ENCODE measurements at places on chromosomes 5 and 9.
A peak's percentile ranks its signal among the peaks of the same experiment; 100 is the strongest.

DNA sequence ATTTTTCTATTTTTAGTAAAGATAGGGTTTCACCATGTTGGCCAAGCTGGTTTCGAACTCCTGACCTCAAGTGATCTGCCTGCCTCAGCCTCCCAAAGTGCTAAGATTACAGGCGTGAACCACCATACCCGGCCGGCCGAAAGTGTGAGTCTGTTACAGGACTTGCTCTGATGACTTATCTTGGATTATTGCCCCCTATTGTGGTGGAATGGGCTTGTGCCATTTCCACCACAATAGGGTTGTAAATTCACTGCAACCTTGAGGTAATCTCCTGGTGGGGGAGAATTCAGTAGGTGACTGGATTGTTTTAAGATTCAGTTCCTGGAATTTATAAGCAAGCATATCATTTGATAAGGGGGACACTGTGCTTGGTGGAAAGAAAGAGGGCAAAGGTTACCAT, 15.0 kb upstream of the HMGCR start:
- no peak for DNase-seq

DNA sequence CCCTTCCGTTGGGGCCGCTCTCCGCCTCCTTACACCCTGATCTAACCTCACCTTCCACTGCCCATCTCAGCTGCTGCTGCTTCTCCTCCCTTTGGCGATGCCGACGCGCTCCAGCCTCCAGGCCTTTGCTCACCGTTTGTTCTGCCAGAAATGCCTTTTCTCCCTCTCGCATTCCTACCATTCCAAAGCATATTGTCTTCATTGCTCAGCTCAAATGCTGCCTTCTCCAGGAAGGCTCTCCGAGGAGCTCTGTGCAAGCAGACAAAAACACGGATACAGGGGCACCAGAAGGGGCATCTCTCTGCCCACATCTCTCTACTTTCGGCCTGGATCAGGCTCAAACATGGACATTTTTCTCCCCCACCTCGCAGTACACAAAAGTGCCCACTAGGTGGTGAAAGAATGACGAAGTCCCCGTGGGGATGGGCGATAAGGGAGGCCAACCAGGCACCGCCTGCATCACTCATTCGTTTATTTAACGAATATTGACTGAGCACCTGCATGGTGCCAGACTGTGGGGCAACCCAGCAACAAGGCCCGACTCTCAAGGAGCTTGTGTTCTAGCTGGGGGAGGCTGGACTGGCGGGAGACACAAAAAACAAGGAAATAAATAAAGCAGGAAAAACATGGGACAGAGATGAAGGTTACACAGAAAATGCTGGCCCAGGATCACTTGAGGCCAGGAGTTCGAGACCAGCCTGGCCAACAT, 7.3 kb upstream of the GRHPR start:
- peak; percentile 67 for DNase-seq

DNA sequence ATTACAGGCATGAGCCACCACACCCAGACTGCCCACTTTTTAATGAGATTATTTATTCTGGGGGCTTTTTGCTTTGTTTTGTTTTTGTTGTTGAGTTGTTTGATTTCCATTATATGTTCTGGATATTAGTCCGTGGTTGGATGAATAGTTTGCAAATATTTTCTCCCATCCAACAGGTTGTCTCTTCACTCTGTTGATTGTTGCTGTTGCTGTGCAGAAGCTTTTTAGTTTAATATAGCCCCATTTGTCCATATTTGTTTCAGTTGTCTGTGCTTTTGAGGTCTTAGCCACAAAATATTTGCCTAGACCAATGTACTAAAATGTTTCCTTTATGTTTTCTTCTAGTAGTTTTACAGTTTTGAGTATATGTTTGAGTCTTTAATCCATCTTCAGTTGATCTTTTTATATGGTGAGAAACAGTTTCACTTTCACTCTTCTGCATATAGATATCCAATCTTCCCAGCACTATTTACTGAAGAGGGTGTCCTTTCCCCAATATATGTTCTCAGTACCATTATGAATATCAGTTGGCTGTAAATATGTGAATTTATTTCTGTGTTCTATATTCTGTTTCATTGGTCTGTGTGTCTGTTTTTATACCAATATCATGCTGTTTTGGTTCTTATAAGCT, 30.2 kb upstream of the TBCA start:
- no peak for DNase-seq

- no peak for DNase-seq
Observed at GRCh38 chr9:76866689-76867088, 39.2 kb downstream of the PRUNE2 start.

- DNase-seq, result no peak
Observed at GRCh38 chr9:124078641-124079040, 67.1 kb downstream of the LHX2 start.

DNA sequence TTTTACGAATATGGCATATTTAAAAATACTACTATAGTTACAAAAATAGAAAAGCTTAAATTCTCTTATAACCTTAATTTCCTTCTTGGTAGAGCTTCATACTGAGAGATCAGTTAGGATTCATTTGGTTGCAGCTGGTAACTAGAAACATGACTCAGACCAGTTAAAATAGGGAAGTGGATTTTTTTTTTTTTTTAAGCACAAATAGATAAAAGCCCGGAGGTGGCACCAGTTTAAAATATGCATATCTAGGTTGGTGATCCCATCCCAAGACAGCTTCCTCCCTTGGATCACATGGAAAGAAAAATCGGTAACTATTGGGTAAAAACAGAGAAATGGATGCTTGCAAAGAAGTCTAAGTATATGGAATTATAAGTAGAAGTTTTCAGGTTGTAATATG, 1634.3 kb downstream of the MAT2B start:
- DNase-seq, result no peak

DNA sequence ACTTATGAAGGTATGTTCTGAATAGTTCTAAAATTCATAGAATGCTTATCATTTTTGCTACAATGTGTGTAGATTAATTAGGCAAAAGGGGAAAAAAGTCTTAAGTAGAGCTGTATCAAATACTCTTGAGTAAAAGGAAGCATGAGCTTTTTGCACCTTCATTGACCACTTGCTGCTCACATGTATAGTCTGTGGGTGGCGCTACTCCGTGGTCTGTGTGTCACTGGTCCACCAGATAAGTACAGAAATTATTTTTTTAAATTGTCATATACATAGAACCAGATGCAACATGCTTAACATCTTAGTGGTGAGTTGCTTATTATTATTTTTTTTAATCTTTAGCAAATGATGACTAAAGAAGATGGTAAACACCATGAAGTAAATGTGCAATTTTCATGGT, 130.2 kb downstream of the MAN2A1 start:
- DNase-seq, result no peak

- no peak for DNase-seq
Observed at GRCh38 chr5:5583832-5584231, 161.4 kb downstream of the ICE1 start.

- no peak for DNase-seq
Observed at GRCh38 chr5:164360589-164360988, 855.2 kb downstream of the MAT2B start.

DNA sequence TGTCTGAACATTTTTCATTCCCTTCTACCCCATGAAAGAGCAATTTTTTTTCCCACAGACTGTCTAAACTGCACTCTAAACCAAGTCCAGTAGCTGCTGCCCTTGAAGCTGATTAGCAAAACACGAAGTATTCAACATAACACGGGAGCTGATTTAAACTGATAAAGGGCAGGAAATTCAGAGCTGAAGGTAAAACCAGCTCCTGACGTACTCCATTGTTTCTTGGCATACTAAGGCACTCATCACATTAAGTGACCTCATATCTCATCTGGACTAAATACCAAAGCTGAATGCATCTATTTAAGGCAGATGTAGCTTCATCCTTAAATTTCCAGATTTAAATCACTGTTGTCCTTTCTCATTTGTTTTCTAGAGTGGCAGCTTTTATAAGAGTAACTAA, 12.0 kb downstream of the GDF9 start:
- no peak for DNase-seq

- no peak for DNase-seq
Observed at GRCh38 chr5:9715891-9716335, 85.8 kb upstream of the TAS2R1 start.

DNA sequence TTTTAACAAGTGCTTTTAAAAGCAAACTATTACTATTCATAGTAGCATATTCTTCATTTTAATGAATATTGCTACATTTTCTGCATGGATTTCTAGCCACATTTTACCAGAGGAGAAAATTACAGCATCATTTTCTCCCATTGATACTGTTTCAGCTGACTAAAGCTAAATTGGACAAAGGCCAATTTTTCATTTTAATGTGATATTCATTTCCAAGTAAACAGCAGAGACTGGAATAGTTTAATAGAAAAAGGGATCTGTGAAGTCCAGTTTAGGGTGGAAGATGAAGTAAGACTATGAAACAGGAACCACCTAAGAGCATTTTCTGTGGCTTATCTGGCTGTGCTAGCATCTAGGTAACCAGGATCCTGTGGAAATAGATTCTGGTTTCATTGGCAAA, 128.1 kb downstream of the GIN1 start:
- DNase-seq, result no peak

DNA sequence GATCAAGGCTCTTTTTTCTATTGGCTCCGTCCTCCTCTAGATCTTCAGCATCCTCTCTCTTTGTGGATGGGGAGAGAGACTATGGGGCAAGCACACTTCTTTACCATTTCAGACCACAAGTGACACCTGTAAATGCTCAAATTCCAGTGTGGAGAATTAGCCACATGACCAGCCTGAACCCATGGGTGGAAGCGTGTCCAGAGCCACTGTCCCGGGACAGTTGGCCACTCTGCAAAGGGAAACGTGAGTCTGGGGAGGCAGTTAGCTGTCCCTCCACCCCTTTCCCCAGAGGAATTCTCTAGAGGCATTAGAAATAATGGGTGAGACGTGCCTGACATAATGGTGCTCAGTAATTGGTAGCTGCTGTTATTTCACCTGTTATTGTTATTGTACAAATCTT, 40.9 kb downstream of the AMBP start:
- no peak for DNase-seq

DNA sequence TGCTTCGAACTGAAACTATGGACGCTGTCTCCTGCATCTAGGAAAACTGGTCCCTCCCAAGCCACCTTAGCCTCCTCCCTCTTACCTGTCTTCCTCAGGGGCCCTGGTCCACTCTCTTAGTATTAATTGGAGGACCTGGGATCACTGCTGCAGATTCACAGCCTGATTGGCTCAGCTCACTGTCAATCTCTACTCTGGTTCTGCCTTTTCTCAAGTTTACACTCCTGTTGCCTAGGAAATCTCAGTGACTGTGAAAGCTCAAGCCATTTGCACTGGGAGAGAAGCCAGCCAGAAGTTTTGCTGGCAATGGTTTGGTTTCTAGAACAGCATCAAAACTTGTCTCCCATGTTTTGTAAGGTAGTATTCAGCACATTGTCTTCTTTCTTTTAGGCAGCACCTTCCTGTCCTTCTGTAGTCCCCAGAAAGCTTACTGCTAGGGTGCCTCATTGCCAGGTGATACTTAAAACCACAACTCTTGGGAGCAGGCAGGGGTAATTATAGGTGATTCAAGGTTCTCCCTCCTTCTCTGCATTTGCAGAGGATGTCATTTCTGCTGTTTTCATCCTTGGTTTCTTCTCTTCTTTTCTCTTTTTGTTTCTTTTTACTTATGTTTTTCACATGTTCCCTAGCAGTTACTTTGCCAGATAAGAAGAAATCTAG, at the start of gene CAPSL:
Gene CAPSL, minus strand, starts transcription at position 55 of the 660 bp plus-strand sequence. CDS start 17,502 bp downstream, outside the sequence.
- DNase-seq, result no peak

DNA sequence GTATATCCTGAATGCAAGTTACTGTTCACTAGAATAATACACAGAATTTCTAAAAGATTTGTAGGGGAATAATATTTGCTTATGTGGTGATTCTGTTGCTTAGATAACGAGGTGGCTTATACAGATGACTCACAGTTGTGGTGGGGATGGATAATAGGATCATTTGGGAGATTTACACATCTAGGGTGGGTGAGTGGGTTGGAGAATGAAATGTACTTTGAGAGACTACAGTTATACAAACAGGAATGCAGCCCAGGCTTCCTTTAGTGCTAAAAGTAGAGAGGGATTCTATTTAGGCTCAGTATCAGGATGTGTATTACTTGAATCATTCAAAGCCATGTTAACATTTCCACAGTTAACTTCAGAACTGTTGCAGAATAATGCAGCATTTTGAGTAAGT, 1.8 kb downstream of the CTXN3 start:
- no peak for DNase-seq

- DNase-seq, result no peak
Observed at GRCh38 chr9:135526089-135526729, 5.0 kb downstream of the LCN1 start.

DNA sequence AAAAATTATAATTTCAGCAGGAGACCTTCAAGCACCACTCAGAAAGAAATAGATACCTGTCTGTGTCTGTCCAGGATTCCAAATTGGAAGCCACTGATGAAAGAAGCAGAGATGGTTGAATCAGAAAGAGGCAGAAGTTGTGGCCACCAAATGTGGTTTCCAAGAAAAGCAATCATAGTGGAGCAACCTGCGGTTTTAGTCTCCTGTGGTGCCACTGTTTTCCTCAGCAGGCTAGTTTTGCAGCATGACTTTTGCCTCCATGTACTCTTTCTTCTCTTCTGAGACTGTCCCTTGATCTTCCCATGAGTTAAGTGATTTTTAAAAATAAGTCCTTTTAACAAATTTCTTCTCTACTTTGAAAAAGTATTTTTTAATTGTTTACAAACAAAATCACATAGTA, 535.8 kb downstream of the CYLC2 start:
- DNase-seq, result no peak

GRCh38 chr9:28930766-28931165, 1357.5 kb upstream of the C9orf72 start:
- DNase-seq, result no peak

- no peak for DNase-seq
Observed at GRCh38 chr5:142767911-142768310, 2.3 kb upstream of the ARHGAP26 start.

- no peak for DNase-seq
Observed at GRCh38 chr9:91913986-91914385, 36.0 kb downstream of the ROR2 start.

- DNase-seq, result no peak
Observed at GRCh38 chr9:114287001-114287762, 35.7 kb upstream of the ORM1 start.

DNA sequence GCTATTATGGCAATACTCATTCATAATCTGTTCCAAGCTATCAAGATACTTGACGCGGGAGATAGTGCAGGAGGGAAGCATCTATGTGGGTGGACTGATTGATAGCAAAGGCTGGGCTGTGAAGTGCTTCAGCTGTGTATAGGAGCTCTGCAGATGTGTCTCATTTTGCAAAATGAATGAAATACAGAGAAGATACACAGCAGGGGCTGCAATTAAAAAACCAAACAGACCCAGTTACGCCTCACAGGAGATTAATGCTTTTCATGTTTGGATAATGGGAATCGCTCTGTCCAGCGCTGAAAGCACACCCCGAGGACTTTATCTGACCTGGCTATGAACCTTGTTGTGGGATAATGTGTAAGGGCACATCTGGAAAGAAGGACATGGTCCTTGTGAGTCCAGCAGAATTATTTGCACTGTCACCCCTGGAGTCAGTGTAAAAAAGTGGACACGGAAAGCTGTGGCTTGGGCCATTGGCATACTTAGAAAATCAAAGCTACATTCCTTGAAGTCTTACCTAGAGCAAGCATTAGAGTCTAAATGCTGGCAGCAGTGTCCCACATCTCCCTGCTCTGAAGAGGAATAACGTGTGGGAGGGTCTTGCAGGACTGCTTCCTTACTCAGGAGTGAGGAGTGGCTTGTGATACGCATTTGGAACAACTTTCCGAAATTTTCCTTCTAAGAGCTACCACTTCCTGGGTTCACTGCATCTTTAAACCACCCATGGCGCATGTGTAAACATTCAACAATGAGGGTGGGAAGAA, 2.6 kb downstream of the SH3RF2 start:
- DNase-seq, result no peak

Data from stimulated activated CD4-positive, alpha-beta T cell treated with anti-CD3 and anti-CD28 coated beads, Interleukin-4, amount 100 ng/mL, for 4 hours (primary cell).